Activated CD8-positive, alpha-beta memory T cell treated with anti-CD3 and anti-CD28 coated beads for 1 hour (primary cell): ENCODE measurements at places on chromosomes 4 and X.

DNA sequence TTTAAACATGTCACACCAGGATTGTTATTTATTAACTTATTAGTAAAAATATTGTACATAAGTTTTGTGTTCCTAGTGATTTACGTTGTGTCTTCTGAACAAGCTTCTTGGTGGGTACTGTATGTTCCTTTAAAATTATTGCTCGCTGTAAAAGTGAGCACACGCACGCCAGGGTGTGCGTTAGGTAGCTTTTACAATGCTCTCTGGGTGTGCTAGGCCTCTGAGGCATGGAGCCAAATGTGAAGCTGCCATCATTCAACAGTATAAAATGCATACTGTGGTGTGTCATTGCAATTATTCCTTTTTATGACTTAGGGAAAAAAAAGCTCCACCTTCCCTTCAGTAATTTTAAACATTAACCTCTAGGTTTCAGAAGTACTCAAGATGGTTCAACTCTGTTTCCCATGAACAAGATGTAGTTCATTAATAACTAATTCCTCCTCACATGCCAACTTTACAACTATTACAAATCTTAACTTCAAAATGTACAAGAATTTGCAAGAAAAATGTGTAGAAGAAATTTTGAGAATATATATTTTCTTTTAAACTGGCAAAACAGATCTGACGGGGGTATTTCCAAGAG is 42.4 kb downstream of the ATOH1 start:
- no peak for DNase-seq

GRCh38 chr4:125719987-125720386 is 405.2 kb downstream of the FAT4 start:
- no peak for DNase-seq

GRCh38 chr4:123248085-123248659 is 148.4 kb upstream of the SPRY1 start:
- no peak for DNase-seq

GRCh38 chr4:108980455-108981239 is 217.8 kb upstream of the ETNPPL start:
- DNase-seq: no peak

DNA sequence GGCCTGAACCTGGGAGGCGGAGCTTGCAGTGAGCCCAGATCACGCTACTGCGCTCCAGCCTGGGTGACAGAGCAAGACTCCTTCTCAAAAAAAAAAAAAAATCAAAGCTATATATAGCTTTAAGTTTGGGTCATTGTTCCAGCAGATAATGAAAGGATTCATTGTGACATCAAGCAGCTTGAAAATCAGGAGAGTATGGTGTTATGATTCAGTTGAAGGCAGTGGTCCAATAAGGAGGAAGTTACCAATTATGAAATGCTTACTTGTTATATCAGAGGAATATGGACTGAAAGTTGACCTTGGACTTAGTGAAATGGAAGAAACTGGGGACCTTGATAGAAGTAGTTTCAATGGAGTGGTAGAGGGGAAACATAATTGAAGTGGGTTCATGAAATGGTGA is 140.4 kb upstream of the MAD2L1 start:
- no peak for DNase-seq

GRCh38 chr4:71235311-71236201 is 103.3 kb upstream of the SLC4A4 start:
- no peak for DNase-seq

DNA sequence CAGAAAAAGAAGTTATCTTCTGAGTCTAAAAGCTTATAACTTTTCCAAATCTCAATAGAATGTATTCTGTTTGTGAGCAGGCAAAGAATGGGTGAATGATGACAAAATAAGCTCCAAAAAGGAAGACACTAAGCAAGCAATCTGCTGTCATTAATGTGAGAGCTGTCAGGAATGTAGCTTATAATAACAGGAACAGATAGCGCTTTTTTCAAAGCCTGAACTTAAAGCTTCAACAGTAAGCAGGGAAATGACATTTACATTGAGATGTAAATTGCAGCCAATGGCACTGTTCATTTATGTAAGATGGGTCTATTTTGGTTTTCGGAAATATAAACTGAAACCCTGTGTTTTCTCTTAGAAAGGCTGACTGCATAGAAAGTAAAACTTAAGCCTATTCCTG is 1005.9 kb downstream of the PDHA2 start:
- DNase-seq: no peak

DNA sequence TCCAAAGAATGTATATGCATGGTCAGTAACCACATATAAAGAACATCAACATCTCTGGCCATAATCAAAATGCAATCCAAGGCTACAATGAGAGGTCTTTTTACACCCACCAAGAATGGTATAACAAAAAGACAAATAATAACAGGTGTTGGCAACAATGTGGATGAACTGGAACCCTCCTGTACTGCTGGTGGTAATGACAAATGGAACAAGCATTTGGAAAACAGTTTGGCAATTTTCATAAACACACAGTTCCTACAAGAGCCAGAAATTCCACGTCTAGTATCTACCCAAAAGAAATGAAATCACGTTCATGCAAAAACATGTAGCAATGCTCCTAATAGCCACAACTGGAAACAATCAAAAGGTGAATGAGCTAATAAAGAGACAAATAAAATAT is 11.7 kb downstream of the UGT2B4 start:
- DNase-seq: no peak

DNA sequence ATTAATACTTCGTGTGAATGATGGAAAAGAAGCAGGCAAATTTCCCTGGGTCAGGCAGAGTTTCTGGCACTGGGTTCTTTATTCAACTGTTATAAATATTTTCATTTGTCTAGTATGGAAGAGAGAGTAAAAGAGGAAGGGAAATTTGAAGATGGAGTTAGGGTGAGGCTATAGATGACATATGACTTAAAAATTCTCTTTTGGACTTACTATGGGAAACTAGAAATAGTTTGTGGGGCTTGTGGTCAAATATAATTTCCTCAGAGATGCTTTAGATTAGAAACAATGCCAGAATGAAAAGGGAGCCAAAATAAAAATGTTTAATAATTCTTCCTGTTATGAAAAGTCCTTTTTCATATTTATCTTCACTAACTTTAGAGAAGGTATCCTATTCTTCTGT is 103.2 kb downstream of the GC start:
- no peak for DNase-seq

DNA sequence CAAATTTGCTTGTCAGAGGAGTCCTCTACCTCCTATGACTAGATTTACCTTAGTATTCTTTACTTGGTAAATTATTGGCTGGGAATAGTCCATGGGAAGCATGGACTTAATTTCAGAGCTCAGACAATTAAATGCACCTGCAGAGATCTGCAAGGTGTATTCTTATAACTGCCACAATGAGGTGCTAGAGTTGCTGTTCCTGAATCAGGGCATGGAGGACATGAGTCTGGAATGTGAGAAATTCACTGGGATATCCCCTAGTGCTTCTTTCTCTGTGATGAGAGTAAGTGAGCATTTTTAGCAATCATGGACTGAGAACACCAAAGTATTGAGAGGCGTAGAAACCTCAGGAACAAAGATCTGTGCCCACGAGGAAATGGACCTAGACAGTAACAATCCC is 32.9 kb upstream of the GRID2 start:
- DNase-seq: no peak
